GDM1 (cell line): ENCODE measurements at places on chromosomes 12 and 14.

GRCh38 chr14:100078997-100079725 lies 13.9 kb downstream of the EVL start:
- DNase-seq = peak; percentile 77

DNA sequence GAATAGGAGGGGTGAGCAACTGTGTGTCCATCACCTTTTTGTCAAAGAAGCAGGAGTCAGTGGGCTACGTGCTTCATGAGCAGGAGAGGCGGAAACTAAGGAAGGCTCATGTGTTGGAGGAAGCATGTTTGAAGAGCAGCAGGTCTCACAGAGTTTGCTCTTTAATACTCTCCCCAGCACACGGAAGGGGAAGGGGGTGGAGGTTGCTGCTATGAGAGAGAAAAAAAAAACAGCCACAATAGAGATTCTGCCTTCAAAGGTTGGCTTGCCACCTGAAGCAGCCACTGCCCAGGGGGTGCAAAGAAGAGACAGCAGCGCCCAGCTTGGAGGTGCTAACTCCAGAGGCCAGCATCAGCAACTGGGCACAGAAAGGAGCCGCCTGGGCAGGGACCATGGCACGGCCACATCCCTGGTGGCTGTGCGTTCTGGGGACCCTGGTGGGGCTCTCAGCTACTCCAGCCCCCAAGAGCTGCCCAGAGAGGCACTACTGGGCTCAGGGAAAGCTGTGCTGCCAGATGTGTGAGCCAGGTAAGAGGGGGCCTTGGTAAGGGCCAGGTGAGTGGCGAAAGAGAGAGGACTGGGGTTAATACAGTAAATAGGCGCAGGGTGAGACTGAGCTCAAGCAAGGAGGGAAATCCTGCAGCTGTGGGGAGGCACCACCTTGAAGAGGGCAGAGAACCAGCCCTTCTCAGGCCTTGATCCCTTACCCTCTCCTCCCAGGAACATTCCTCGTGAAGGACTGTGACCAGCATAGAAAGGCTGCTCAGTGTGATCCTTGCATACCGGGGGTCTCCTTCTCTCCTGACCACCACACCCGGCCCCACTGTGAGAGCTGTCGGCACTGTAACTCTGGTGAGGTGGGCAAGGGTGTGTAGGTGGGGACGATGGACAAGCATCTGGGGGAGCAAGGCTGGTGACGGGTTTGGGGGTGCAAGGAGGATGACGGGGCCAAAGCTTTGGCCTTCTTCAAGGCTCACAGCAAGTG lies at the start of gene CD27:
Gene CD27 (plus strand): TSS at position 252 of the 985 bp plus-strand sequence. CDS start 141 bp downstream, at position 393.
- no peak for DNase-seq

GRCh38 chr12:57105011-57105753 lies 6.0 kb downstream of the STAT6 start:
- no peak for DNase-seq

- DNase-seq = no peak
Observed at GRCh38 chr12:123056709-123057108, 76.2 kb downstream of the ARL6IP4 start.

GRCh38 chr12:76356071-76356470 lies 7.9 kb upstream of the BBS10 start:
- DNase-seq = no peak

- no peak for DNase-seq
Observed at GRCh38 chr14:34498684-34499412, 36.8 kb upstream of the SPTSSA start.

- no peak for DNase-seq
Observed at GRCh38 chr14:67734675-67735074, 33.0 kb downstream of the RDH12 start.

DNA sequence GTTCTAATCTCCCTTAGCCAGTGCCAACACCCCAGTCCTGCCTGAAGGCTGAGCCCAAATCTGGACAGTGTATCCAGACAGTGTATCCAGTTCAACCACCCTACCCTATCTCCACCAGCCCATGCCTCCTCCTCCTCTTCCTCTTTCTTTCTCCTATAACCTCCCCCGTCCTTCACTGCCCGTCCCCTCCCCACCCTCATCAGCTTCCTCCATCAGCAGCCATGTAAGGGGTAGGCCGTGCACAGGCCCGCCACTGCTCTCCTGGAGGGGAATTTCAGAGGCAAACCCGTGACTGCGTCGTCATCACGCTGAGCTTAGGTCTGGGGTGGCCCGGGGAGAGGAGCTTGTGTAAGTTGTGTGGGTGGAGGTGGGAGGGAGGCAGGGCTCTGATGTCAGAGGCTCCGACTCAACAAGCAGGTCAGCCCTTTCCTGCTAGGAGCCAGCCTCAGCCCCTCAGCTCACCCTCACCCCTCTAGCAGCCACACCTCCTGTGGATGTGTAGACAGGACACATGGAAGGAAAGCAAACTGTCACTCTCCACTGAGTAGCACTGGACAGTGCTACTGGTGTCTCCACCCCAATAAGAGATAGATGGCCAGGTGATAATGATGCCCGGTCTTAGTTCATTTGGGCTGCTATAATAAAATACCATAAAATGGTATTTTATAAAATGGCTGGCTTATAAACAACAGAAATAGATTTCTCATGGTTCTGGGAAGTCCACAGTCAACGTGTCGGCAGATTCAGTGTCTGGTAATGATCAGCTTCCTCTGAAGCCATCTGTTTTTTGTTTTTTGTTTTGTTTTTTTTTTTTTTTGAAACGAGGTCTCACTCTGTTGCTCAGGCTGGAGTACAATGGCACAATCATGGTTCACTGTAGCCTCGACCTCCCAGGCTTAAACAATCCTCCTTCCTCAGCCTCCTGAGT lies 50.5 kb downstream of the IRF2BPL start:
- peak; percentile 50 for DNase-seq

DNA sequence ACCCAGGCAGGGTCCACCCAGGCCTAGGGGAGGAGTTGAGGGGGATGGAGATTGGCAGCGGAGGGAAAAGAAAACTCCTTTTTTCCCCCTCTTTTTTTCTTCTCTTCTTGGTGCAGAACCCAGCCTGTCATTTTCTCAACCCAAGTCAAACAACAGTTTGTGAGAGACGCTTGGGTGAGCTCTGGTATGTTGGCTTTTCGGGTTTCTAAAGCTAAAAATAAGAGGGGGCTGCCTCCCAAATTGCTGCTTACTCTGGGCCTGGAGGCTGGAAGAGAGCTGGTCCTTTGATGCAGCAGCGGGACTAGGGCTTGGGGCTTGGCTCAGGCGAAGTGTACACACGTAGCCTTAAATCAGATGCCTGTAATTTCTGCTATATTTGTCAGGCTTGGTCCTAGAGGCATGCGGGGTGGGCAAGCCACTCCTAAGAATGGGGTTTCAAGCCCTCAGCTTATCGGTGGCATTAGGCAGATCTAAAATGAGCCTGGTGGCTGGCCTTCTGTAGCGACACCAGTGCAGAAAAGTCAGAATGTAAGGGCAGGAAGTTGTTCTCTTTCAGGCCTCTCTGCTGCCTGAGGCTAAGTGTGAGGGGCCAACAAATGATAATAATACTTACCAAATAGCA lies 816 bp upstream of the SLC8A3 start:
- DNase-seq = no peak

- DNase-seq = no peak
Observed at GRCh38 chr14:36656687-36657398, 4.8 kb upstream of the PAX9 start.

GRCh38 chr12:24133384-24133783 lies 183.9 kb upstream of the SOX5 start:
- no peak for DNase-seq

GRCh38 chr12:68425998-68426397 lies 93.8 kb upstream of the MDM1 start:
- no peak for DNase-seq

DNA sequence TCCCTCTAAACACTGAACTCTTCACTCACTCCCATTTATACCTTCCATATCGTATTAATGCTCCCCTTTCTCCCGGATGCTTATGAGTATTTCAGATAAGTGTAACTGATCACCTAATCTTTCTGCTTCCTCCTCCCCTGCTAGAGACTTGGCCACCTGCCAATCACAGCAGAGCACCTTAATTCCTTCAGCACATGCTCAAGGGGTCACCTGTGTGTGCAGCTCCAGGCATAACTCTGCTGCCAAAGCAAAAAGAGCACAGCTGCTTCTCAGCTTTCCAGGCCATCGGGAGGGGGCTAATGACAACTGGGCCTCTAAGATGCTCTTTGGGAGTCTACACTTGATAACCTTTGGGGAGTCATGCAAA lies 106.9 kb upstream of the DYRK2 start:
- no peak for DNase-seq

GRCh38 chr14:26974965-26975364 lies 377.1 kb upstream of the NOVA1 start:
- DNase-seq = no peak

- DNase-seq = peak; percentile 50
Observed at GRCh38 chr14:21846227-21846885, 172.7 kb upstream of the OR4E1 start.

DNA sequence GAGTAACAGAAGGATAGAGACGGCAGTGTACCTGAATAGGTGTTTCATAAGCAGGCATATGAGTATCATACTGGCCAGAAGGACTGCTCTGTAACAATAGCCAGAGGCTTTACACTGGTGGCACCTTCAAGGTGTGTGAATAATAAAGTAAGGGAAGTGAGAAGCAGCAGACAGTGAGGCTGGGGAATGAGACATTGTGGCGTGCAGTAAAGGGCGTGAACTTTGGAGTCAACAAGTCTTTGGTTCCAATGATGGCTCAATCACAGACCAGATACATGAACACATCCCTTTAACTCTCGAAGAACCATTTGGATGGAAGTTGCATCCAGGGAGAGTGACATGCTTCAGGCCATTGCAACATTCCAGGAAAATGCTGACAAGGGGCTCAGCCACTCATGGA lies 32.0 kb upstream of the CCND2 start:
- no peak for DNase-seq

DNA sequence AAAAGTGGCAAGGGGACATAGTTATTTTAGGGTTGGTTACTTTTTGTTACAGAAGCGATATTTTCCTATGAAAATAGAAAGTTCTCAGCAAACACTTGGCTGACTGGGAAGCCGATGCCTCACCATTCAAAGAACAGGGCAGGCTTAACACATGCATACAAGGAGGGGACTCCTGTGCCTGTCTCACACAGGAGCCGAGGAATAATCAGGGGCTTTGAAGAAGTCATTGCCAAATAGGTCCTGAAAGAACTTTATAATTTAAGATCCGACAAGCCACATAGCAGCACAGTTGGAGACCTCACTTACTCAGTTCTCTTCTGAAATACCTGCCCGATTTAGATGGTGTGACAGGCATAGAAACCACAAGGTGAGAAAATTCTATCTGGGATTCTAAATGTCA lies 389.8 kb downstream of the EMP1 start:
- no peak for DNase-seq

DNA sequence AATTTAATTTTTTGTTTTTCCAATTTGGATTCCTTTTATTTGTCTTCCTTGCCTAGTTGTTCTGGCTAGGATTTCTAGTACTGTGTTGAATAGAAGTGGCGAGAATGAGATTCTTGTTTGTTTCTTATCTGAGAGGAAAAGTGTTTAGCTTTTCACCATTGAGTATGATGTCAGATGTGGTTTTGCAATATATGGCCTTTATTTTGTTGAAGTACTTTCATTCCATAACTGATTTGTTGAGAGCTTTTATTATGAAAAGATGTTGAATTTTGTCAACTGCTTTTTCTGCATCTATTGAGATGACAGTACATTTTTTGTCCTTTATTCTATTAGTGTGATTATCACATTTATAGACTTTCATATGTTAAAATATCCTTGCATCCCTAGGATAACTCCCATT lies 462.0 kb downstream of the CCDC91 start:
- no peak for DNase-seq

DNA sequence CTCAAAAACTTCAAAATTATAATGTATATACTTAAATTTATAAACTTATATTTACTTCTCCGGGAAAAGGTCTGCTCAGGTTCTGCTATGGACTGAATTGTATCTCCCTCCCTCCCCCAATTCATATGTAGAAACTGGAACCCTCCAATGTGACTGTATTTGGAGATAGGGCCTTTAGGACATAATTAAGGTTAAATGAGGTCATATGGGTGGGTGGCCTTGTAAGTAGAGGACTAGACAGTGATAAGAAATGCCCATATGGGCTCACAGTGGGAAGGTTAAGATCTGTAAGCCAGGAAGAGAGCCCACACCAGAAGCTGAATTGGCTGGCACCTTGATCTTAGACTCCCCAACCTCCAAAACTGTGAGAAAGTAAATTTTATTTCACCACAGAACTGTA lies 84.5 kb downstream of the TAOK3 start:
- DNase-seq = no peak

GRCh38 chr14:49770212-49770817 lies 2.4 kb downstream of the KLHDC2 start:
- no peak for DNase-seq

DNA sequence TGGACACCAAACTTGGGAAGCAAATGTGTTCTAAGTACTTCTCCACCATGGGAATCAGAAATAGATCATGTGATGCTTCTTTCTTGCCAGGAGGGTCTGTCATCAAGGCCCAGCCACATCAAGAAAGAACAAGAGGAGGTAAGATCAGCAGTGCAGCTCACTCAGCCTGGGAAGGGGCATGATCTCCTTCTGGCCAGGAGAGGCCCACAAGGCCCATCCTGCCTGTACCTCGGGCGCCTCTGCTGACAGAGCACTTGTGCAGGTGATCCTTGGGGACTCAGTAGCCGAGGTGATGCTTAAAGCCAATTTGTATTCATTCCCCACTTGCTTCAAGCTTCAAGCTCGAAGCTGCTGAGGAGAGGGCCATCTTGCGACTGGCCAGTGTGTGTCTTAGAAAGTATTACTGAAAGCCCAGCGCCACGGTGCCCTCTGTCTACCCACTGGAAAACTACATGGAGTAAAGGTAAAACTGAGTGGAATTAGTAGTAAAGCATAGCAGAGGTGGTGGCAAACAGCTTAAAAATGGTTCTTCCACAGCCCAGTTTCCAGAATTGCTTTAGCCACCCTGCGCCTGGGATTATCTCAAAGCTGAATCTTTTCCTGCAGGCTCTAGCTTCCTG lies 26.2 kb downstream of the RTRAF start:
- DNase-seq = no peak

DNA sequence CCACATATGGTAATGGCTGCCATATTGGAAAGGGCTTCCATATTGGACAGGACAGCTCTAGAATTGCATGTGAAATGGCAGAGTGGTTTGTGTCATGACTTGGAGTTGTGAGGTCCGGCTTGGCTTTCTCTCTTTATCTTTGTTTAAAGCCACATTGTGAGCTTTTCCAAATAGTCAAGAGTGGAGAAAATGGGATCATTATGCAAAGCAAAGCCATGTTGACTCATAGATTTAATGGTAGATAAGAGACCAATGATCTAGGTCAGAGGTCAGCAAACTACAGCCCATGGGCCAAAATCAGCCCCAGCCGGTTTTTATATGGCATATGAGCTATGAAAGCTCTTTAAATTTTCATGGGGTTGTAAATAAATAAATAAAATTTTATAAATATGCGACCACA lies 449.1 kb downstream of the BCL11B start:
- no peak for DNase-seq

- DNase-seq = no peak
Observed at GRCh38 chr14:85531141-85531586, 1.2 kb downstream of the FLRT2 start.

DNA sequence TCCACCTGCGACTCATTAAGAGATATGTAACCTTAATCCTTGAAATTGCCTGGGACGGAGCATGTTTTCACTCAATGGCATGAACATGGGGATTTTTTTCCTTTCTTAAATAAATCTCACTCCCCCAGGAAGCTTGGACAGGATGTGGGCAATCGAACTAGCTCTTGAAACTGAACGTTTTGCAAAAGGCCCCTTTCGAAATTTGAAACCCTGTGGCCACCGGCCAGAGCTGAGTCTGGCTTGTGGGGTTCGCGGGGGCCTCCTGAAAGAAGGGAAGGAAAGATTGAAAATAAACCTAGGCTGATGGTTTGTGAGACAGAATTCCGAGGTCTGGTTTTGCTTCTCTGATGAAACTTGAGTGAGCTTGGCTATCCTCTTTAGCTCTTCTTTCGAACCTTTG lies 101.4 kb upstream of the RTL1 start:
- DNase-seq = no peak
